ENCODE measurements at places on chromosomes 6 and 20.

DNA sequence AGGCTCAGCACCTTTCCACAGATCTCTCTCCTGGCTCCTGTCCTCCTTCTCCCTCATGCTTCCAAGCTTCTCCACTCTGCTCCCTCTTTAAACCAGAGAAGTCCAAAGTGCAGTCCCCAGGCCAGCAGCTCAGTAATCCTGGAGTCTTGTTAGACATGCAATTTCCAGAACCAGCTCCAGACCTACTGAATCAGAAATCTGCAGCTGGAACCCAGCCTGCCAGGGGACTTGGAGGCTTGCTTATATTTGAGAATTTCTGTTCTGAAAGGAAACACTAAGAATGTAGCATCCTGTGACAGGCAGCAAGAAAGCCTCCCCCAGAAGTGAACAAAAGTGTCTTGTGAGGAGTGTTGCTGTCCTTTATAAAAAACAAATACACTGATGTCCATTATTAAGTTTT lies 438.1 kb downstream of the BCKDHB start:
- DNase-seq: no peak

- DNase-seq: no peak
These were observed 3.4 kb downstream of the HSPA1L start for GRCh38 chr6:31811645-31812044.

- DNase-seq: no peak
These were observed 24.1 kb downstream of the COL20A1 start for GRCh38 chr20:63317061-63317460.

- DNase-seq: no peak
These were observed 10.8 kb downstream of the DDO start for GRCh38 chr6:110404607-110405006.

- DNase-seq: no peak
These were observed 113.6 kb upstream of the ID4 start for GRCh38 chr6:19723545-19723944.

DNA sequence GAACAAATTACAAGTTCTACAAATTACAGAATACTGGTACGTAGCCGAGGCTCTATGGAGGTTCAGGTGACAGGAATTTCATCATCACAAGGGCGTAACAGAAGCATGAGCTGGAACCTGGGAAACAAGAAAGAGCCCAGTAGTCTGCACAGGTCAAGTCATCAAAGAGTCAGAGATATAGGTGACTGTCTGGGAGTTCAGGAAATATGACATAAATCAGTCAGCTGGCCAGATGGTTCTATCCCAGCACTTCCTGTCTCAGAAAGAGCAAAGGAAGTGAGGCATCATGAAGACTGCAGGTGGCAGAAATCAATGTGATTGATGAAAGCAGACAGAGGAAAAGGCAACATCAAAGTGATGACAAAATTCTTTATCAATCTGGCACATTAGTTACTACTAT lies 23.3 kb downstream of the MYCT1 start:
- DNase-seq: no peak

Measured in stimulated activated CD8-positive, alpha-beta memory T cell treated with anti-CD3 and anti-CD28 coated beads, Interleukin-7, amount 100 ng/mL, for 48 hours (primary cell).